ENCODE measurements at places on chromosomes 16 and 17.

DNA sequence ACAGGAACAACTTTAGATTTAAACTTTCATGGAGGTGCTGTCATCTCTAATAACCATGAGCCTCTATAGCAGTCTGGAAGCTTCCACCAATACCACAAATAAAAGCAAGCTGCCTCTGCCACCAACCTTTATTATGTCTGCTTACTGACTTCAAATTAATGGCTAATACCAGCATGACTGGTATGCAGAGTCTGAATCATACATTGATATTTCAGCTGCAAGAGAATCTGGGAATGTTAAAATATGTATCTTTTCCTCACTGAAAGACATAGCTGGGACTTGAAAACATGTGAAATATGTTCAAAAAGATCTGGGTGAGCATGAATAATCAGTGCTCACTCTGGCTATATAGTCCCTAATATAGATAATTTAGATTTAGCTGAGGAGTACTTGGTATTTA lies 488.6 kb downstream of the CDH8 start:
- no peak for DNase-seq

DNA sequence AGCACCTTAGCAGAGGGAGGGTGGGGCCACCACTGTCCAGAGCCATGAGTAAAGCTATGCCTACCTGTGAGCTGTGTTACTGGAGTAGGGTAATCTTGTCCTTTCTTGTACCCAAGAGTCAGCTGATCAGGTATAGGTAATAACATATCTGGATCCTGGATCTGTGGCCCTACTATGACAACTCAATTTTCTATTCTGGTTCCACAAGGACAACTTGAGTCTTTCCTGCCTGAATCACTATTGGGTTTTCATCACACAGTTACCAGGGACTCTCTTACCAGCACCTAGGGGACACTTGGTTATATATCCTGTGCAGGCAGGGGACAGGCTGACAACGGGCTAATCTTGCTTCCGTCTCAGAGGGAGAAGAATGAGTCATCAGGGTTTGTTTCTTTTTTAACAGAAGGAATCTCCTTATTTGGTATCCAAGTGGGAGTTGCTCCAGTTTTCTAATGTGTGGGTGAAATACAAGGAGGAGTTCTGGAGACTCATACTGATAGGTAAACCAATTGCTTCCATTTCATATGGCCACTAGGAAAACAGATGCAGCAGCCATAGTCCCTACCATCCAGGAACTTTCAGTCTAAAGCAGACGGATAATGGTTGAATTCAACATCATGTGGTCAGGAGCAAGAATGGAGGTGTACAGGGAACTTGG lies 6.8 kb downstream of the ZNF267 start:
- DNase-seq, result no peak

DNA sequence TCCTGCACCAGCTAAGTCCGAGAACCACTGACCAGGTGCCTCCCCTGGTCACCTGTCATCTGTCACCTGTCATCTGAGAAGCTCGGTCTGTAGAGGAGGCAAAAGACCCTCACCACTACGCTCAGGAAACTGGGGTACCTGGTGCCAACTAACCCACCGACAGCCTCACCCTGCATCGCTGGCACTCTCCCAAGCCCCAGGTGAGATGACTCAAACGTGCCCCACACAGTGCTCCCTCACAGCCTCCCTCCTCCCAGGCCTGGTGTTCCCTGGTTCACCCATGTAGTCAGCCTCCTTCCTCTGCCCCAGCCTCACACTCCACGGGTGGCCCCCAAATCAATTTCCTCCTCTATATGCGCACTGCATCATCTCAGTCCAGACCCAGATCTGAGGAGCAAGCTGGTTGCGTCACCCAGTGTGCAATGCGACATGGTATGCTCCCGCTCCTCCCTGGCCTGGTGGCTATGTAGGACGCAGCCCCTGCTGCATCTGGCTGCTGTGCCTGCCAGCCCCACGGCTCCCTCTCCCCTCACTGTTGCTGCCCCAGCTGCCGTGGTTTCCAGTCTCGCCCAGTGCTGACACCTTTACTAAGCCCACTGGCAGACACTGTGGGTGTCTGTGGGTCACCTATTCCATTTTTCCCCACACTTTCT lies 68.3 kb downstream of the GTF3C1 start:
- DNase-seq, result no peak

- DNase-seq, result no peak
Observed at GRCh38 chr17:57940653-57941329, 14.4 kb downstream of the CUEDC1 start.

DNA sequence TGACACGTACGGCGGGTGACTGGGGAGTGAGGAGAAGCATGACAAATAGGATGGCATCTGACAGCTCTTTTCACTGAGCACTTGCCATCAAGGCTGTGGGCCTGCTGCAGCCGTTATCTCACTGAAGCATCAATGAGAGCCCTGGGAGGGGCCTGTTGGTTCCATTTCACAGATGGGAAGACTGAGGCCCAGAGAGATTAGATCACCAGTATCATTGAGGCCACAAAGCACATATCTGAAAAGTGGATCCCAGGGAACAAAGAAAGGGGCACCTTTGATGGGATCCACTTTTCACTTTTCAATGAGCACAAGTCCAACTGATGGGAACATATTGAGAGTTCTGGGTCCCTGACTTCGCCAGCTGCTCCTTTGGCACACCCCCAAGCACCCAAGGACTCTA lies 144.4 kb upstream of the LHX1 start:
- no peak for DNase-seq

DNA sequence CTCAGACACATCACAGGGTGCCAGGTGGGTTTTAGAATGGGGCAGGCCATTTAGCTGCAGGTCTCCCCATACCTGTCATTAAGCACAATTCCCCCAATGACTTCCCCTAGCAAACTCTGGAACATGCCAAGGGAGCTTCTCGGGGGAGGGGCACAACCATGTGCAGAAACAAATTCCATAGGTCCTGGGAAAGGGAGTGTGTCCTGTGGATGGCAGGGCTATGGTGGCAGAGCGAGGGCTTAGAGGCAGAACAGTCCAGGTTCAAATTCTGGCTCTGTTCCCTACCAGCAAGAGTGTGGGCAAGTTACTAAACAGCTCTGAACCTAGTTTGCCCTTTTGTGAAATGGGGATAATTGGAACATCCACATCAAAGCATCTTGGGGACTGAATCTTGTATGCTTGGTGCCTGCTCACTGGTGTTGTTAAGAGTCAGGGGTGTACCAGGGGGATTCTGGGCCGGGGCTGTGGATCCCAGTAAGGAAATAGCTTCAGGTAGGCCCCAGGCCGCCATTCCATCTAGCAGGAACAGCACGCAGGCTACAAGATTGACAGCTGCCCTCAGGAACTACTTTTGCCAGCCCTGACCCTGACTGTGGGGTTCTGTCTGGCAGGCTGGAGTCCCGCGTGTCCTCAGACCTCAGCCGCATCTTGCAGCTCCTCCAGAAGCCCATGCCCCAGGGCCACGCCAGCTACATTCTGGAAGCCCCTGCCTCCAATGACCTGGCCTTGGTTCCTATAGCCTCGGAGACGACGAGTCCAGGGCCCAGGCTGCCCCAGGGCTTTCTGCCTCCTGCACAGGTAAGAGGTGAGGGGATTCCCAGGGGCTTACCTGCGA lies 5.6 kb upstream of the DCAF7 start:
- no peak for DNase-seq

DNA sequence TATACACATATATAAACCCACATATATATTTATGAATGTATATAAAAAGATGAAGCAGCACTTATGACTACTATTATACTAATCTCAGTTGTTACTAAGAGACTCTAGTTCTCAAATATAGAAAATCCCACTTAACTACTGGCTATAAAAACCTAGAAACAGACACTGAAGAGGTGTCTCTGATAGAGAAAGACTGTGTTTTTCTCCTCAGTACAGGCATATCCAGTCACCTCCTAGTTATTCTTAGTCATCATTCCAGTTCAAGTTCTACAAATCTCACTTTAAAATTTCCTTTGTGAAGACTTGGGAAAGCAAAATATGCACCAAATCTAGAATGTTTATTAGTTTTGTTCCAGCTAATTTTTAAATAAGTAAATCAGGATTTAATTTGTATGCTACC lies 93.9 kb downstream of the STH start:
- DNase-seq, result no peak

DNA sequence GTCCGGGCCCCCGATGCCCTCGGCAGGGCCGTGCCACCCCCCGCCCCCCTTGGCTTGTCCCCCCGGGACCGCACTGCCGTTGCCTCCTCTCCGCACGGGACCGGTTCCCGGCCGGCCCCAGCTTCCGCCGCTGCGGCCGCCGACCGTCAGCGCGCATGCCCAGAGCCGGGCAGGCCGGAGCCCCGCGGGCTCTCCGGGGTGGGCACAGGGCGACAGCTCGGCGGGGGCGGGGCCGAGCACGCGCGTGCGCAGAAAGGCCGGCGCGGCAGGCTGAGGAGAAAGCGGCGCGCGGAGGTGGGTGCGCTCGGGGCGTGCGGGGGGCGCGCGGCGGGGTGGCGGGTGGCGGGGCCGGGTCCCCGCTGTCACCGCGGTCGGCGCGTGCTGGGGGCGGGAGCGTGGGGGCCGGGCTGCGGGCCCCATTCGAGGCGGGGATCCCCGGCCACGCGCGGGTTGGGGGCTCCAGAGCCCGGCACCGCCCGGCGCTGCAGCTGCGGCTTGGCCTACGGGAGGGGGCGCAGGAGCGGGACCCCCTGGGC lies at the start of gene TBC1D24:
TBC1D24 (plus strand) TSS at position 251 of the 536 bp plus-strand sequence. CDS start 21,022 bp downstream, outside the sequence.
- DNase-seq, result peak; percentile 95

DNA sequence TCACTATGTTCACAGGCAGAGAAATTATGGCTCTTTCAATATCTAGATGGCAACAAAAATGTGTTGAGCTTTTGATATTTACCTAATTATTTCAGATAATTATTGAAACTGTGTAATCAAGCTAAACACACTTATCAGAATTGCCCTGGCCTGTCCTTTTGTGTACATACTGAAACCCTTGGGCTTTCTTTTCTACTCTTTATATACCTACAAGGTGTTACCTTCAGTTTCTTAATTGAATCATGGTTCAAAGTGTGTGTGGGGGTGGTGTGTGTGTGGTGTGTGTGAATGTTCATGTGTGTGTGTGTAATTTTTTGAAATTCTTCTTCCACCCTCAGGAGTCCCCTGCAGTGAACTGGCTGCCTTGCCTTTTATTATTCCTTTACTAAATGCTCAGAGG lies 506.8 kb upstream of the SOX9 start:
- no peak for DNase-seq

DNA sequence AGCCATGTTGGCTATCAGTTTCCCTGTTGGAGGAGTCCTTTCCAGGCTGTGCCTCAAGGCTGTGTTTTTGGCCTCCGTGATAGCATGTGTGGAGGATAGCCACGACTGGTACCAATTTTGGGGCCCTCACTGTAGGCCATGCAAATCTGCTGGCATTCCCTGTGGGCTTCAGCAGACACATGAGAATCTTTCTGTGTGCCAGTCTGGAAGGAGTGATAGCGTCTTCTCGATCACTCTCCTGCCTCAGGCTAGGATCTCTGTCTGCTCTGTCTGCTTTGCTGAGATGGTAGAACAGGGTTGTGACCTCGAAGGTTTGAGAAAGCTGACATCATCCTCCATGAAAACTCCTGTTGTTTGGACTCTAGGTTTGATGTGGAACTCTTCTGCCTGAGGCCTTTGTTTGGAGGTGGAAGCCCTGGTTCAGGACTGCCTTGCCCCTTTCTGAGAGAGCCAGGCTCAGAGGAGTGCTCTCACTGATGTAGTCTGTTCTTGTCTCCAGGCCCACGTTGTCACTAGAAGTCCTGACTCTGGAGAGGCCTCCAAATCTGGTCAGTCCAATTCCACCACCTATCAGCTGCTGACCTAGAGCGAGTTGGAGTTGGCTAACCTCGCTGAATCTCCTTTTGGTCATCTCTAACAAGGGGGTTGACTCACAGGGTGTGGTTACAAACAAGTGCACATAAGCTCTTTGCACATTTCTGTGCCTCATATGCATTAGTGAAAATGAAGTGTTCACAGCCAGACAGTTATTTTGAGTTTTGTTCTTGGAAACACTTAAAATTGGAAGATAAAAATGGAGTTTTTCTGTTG lies 12.1 kb upstream of the EDC4 start:
- DNase-seq, result no peak

DNA sequence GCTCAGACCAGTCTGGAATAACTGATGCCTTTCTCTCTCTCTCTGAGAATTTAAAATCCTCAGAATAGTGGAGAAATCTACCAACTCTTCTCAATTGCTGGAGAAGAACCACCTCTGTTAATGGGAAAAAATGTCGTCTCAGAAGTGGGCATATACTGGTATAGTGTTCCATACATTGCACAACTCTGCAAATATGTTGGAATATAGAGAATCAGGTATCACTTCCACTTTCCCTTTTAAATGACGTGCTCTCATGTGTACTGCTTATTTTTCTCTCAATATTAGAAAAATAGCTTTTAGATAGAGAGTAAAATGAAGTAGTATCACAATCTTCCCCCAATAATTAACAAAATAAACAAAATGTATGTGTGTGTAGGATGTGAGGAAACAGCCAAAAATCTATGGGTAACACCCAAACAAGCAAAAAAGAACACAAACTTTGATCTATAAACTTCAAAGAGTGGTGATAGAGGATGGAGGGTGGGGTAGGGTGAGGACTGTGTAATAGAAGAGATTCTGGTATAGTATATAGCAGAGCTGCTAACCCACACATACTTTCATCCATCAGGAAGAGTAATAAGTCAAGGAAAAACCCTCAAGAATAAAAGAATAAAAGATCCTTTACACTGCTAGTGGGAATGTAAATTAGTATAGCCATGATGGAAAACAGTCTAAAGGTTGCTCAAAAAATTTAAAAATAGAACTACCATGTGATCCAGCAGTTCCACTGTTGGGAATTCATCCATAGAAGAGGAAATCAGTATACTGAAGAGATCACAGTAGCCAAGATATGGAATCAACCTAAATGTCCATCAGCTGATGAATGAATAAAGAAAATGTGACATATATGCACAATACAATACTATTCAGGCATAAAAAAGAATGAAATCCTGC lies 46.9 kb downstream of the NFATC3 start:
- no peak for DNase-seq

DNA sequence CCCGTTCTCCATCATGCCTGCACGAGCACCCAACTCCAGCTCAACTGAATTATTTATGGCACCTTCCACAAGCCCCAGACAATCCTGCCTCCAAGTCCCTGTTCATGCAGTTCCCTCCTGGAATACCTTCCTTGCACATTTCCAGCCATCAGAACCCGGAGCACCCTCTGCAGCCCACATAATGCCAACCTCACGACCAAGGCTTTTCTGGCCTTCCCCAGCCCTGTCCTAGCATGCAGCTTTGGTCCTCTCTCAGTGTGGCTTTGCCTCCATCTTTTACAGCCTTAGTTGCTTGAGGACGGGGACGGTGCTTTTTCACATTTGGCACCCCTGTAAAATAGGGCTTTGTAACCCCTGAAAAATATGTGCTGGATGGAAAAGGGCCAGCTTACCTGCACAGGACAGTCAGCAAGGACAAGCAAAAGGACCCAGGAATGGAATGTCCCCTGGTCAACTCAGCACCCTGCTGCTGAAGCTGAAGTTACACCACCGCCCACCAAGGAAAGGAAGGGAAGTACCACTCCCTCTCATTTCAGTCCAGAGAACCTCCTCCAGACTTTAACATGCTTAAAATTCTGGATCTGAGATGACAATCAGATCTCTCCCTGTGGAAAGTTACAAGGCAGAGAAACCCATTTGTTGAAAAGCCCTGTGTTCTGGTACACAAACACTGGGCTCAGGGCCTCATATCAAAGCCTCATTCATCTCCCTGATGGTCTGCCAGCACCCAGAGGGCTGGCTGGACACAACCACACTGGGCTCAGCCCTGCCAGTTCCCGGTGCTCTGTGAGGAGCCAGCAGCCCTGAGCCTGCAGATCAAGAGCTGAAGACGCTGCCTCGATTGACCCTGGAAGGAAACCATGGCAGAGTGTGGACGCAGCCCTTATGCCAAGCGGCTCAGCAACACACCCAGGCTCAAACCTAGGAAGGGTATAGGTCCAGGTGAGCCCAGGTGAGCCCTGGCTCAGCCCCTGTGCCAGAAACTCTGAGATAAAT lies 2.9 kb downstream of the SLC39A11 start:
- DNase-seq, result no peak
